HFFc6 (cell line): ENCODE measurements at places on chromosomes 4 and X. TPM values are rescaled to one million over a fixed set of nuclear protein-coding genes. Genes with fewer than 3 reads are reported as not detected.
A peak's percentile ranks its signal among the peaks of the same experiment; 100 is the strongest.

DNA sequence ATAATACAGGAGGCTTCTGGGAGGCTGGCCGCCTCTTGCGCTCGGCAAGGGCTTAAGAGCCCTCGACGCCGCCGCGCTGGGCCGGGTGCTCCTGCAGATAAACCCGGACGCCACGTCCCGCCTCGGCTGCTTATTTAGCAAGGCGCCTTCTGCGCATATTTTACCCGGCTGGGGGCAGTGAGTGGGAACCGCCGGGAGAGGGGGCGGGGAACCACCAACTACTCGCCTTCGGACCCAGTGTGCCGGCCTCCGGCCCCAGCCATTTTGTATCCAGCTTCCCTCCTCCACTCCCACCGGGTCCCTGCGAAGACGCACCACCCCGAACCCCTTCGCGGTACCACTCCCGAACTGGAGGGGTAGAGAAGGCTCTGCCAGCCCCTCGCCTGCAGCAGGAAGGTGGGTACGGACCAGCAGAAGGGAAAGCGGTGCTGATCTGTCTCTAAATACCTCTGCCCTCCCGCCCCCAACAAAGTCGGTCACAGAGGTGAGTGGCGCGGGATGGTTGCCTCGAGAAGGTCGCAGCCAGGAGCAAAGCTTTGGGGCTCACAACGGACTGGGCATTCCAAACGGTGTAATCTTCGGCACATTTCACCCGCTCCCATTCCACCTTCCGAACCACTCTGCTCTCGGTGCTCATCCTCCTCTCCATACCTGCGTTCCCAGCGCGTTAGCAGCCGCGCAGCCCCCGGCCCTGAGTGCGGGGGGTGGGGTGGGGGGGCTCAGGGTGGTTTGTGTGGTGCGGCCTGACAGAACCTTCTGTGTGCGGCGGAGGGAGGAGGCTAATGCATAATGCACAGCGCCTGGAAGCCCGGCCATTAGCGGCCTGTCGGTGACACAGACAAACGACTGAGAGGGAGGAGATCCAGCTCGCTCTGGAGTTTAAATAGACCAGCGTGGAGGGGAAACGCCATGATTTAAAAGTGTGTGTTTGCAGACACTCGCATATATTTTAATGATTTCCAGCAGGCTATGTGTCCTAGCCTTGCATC, 4.9 kb upstream of the BCOR start:
- DNase-seq = no peak

DNA sequence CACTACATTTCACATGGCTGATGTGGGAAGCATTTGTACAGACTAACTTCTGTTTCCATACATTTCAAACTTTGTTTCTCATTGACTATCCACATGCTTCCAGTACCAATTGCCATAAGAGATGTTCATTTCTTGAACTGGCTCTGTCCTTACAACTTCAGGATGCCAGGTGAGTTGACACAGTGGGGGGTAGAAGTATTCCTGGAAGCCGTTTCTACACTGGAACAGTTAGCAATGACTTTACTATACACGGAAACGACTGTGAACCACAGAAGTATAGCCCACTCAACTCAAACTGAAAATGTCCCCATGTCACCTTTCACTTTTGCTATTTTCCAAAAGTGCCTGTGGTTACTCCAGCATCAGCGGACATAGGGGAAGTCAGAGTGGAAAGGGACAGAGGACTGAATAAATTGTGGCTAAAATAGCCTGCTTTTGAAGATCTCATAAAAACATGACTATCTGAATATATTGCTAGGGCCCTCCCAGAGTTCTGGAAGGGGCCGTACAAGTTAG, 38.0 kb upstream of the DSPP start:
- DNase-seq = no peak

DNA sequence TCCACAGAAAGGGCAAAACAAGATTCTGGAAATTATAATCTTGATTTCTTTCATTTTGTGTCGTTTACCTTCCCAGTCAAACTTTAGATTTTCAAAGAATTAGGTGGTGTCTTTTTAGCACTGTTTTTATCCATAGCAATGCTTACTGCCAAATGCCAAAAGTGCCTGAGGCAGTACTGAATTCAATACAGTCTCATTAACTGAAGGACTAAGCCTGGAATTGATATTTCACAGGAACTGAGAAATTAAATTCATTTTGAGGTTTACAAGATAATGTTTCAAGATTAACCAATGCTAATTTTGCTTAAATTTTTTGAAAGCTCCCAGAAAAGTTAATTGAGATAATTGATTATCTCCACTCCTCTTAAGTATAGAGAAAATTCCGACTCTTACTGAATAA, 68.8 kb upstream of the ARHGAP24 start:
- DNase-seq = no peak

- no peak for DNase-seq
Observed at GRCh38 chr4:122052677-122053076, 99.5 kb upstream of the BLTP1 start.

DNA sequence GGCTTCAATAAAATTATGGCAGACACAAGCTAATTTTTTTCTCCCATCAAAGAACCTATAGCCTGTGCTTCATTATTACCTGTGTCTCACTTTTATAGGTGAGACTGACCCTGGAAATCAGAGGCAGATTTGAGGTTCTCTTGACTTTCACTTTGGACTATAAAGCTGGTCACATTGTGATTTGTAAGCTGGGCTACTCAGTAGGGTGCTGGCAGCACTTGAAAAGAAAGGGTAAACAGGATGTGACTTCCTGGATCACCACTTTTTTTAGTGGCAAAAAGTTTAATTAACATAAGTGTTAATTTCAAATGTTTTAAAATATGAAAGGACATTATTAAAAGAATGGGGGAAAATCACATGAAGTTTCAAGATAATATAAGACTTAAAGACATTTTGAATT, 50.6 kb upstream of the GATB start:
- DNase-seq = no peak

DNA sequence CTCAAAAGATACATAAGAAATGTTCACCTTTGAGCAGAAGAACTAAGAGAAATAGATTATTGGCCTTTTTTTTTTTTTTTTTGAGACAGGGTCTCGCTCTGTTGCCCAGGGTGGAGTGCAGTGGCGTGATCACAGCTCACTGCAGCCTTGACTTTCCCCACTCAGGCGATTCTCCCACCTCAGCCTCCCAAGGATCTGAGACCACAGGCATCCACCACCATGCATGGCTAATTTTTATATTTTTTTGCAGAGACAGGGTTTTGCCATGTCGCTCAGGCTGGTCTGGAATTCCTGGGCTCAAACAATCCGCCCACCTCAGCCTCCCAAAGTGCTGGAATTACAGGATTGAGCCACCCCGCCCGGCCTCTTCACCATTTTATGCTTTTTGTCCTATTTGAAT, 2.9 kb upstream of the TLR6 start:
- no peak for DNase-seq

DNA sequence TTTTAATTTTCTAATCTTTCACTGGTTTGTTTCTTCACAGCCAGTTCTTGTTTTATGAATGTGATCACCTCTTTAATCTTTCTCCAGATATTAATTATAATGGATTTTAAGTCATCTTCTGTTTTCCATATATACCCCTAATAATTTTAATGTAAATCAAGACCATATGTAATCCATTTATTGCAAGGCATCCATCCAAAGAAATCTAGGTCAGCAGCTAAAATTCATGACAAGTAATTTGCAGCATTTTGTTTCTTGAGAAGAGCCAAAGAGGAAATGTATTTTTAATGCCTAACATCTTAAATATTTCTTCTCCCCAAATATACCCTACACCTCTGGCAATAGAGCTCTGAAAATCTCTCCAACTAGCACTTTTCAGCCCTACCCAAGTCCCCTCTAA, 81.1 kb downstream of the SUPT20HL2 start:
- no peak for DNase-seq

DNA sequence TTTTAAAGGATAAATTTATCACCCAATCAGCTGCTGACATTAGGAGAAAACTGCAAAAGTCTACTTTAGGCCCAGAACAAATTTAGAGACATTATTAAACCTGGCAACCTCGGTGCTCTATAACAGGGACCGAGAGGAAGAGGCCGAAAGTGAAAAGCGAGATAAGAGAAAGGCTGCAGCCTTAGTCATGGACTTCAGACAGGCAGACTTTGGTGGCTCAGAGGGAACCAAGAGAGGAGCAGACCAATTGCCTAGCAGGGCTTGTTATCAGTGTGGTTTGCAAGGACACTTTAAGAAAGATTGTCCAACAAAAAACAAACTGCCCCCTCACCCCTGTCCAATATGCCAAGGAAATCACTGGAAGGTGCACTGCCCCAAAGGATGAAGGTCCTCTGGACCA, 12.8 kb upstream of the UGT2B10 start:
- no peak for DNase-seq

- peak; percentile 8 for DNase-seq
Observed at GRCh38 chr4:845233-845835, 19.4 kb upstream of the CPLX1 start.

GRCh38 chr4:156782491-156782890, 189.1 kb downstream of the PDGFC start:
- DNase-seq = no peak

Gene CLNK
- total RNA-seq = not detected in 2 replicates

Gene ZNF41
- 6.5 to 7.7 TPM (median 6.6 TPM) in 3 replicates for total RNA-seq

Gene MAGEA8
- not detected in 3 replicates for total RNA-seq

Gene XPNPEP2
- total RNA-seq = not detected in 3 replicates

Gene TMPRSS11E
- not detected in 3 replicates for total RNA-seq

Gene MID1IP1
- 18.3 to 22.0 TPM (median 19.4 TPM) in 3 replicates for total RNA-seq
